ENCODE measurements at places on chromosomes 6 and 20.

GRCh38 chr6:142241061-142241460, 60.7 kb upstream of the ADGRG6 start:
- no peak for DNase-seq

DNA sequence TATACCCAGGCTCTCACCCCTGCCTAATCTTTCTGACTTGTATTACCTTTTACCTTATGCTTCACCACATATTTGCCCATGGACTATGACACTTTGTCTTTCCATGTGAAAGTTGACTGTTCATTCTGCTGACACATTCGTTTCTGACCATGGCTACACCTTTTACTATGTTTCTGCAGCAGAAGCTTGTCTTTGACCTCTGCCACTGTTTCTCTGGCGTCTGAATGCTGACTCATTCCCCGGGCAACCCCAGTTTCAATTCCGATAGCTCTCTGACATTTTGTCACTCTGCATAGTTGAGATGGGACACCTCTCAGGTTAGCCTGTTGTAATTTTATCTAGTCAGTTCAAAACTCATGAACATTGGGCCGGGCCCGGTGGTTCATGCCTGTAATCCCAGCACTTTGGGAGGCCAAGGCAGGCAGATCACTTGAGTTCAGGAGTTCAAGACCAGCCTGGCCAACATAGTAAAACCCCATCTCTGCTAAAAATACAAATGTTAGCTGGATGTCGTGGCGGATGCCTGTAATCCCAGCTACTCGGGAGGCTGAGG, 50.7 kb downstream of the SLC26A8 start:
- DNase-seq, result no peak

GRCh38 chr6:135008072-135008940, 46.3 kb downstream of the HBS1L start:
- DNase-seq, result no peak

GRCh38 chr20:52076164-52076563, 115.4 kb downstream of the ZFP64 start:
- no peak for DNase-seq

DNA sequence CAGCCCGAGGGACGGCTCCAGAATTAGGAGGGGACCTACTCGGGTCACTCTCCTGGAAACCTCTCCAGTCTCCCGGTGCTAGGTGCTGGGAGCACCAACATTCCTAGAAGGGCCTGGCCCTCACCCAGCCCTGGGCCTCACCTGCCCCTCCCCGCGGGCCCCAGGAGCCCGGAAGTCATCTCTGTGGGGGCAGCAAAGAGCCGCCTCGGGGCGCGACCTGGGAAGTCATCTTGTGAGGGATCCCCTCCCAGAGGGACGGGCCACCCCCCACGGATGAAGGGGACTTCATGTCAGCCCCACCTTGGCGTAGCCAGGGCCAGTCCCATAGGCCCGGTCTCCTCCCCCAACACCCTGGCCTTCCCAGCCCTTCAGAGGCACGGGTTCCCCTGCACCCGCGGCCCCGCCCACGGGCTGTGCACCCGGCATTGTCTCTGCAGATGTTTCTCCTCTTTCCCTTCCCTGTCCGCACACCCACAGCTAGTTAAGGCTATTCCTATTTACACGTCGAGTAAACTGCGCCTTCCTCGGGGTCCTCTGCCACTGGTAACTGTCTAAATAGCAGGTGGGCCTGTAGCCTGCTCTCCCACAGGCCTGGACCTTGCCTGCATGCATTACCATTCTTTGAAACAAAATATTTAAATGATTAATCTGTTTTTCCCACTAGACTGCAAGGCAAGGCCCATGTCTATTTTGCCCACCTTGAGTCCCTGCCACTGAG, 896 bp upstream of the RNASET2 start:
- no peak for DNase-seq

GRCh38 chr20:15065794-15066193, 728.4 kb upstream of the FLRT3 start:
- no peak for DNase-seq

DNA sequence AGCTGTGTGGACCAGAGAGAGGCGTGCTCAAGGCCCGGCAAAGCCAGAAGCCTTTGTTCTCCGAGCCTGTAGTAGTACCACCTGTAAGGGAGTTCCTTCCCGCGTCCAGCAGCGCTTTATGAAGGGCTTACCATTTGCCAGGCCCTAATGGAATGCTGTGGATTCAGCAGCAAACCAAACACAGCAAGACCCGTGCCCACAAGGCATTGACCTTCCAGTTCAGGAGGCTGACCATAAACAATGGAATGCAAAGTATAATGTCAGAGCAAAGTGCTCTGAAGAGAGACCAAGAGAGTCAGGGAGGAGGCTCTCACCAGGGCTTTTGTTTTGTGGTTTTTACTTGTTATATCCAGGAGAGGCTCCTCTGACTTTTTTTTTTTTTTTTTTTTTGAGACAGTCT, 209.8 kb downstream of the ZMYND8 start:
- no peak for DNase-seq

- no peak for DNase-seq
Observed at GRCh38 chr6:87701344-87701675, 723 bp downstream of the AKIRIN2 start.

GRCh38 chr6:80623066-80623815, 516.8 kb downstream of the BCKDHB start:
- no peak for DNase-seq

GRCh38 chr6:14040042-14040441, 77.5 kb upstream of the CD83 start:
- no peak for DNase-seq

GRCh38 chr6:37321516-37322415, 32.0 kb upstream of the RNF8 start:
- no peak for DNase-seq

- DNase-seq, result no peak
Observed at GRCh38 chr20:57600320-57601210, 19.7 kb downstream of the ZBP1 start.

- no peak for DNase-seq
Observed at GRCh38 chr6:26065952-26066380, 21.3 kb upstream of the HFE start.

DNA sequence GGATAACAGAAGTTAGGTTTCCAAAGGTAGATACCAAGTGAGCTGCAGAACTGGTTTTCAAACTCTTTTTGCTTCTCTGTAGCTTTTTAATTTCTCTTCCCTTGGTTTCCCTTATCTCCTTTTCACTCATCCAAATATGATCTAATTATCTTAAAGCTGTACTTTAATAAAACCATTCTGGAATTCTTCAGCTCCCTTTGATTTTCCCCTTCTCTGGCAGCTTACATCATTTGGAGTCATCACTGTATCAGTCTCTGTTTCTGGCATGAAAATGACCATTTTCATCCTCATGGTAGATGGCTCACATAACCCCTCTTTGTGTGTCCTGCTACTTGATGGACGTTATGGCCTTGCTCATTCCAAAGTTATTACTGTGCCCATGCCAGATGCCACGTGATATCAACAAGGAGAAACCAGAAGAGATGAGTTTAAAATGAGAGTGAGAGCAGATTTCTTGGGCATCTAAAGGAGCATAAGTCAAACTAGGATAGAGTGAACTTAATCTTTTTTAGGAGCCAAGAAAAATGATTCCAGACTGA, 620.2 kb downstream of the QKI start:
- no peak for DNase-seq

- no peak for DNase-seq
Observed at GRCh38 chr20:38883981-38884733, 42.1 kb upstream of the FAM83D start.

GRCh38 chr6:46338131-46338530, 153.1 kb downstream of the RCAN2 start:
- DNase-seq, result no peak

DNA sequence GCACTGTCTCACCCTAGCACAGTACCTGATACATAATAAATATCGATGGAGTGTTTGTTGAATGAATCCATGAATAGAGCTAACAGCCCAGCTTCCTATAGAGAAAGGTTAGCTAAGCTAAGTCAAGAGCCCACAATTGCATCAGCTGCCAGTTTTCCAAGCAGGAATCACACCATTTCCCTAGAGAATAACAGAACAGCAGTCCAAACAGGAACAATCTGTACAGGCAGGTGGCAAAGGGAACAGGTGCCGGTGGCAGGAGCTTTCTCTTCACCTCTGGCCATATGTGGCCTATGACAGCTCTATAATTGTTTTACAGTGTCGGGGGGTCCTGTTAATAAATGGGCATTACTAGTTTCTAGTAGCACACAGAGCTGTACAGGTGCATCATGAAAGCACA, 38.8 kb downstream of the ISM1 start:
- DNase-seq, result no peak

- DNase-seq, result peak; percentile 69
Observed at GRCh38 chr6:11164717-11165646, 53.5 kb upstream of the ERVFRD-1 start.

DNA sequence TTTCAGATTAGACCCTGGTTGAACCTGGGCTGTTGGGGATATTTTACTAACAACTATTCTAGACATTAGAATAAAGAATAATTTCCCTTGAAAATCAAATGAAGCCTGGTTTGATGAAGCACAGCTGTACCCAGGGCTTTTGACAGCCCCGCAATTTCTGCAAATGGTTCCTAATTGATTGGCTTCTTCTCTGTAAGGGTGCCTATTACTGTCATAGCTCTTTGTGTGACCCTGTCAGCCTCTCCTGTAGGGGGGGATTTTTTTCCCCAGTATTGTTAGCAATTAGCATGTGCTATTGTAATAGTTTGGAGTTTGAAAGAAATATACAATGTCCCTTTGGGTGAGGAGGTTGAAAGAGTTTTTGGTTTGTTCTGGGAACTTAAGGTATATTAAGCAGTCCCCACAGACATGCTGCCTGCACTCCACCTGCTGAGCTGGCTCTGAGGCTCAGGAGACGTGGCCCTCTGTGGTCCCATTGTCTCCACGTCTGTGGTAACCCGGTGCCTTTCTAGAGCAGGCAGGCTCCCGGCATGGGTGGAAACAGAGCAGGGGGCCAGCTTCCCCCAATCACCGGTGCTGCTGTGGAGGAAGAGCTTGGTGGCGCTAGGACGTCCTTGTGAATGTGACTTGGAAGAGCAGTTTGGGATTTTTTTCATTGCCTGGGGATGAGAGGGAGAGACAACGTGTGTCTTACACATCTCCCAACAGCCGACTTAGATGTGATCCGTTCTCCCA, 47.3 kb upstream of the CLDN20 start:
- DNase-seq, result no peak

DNA sequence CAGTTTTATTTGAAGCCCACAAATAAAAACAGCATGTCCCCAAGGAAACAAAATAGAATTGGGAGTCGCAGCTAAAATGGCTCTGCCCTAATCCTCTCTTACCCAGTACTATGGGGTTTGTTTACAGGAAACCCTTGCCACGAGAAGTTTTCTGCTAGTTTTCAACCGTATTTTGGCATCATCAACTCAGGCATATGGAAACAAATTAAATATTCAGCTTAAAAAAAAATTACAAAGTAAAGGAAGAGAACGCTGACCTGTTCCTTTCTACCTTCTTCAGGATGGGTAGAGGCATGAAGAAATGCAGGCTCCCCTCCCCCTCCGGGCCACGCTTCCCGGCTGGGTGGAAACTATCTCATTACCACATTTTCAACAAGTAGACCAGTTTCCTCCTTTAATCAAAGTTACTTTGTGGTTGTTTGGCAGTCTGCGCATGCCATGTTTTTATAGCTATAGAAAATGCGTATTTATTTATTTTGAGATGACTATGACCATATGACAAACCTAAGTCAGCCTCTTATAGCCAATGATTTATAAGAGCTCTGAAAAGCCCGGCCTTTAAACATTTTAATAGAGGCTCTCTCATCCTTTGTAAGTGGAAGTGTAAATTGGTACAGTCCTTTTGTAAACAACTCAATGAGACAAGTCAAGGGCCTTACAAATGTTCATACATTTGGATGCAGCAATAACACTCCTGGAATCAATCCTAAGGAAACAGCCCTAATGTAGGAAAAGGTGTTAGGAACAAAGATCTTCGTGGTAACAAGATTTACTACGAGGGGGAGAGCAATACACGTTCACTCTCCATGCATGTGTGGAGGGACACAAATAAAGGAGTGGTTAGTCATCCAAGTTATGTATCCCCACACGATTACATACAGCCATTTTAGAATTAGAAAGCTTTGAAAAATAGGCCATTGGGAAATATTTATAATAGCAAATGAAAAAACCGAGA, 16.1 kb upstream of the ZNF217 start:
- DNase-seq, result peak; percentile 83

- no peak for DNase-seq
Observed at GRCh38 chr6:147285087-147285855, 81.1 kb downstream of the STXBP5 start.

- DNase-seq, result no peak
Observed at GRCh38 chr6:31300797-31301196, 28.9 kb upstream of the HLA-C start.

DNA sequence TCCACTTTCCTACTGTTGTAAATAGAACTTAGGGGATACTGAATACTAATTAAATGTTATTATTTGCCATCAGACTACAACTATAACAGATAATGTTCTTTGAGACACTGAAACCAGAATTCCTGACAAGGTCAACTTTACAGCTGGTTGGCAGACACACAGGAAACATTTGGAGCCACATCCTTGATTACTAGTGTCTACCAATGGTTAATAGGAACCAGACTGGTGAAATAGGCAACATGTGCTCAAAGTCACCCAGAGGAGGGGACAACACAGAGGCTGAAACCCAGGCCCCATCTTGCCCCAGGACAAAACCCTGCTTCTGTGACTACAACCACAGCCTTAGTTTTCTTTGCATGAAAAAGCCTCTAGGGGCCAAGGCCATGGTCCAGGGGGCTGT, 47.8 kb upstream of the NT5E start:
- DNase-seq, result no peak

GRCh38 chr6:21587961-21588480, 5.5 kb upstream of the SOX4 start:
- DNase-seq, result no peak

DNA sequence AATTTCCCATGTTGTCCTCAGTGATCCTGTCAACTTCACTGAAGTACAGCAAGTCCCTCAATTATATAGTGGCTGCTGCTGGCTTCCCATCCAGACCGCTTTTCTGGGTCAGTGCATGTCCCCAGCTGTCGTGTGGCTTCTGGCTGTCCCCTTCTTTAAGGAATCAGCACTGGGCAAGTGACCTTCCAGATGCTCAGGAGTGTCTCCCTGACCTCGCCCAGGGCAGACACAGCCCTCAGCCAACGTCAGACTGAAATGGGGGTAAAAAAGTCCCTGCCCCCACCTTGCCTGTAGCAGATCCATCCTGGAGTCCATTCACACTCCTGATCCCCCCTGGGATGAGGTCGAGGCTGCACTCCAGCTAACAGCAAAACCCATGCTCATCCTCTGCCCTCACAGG, 23.7 kb downstream of the OVOL2 start:
- DNase-seq, result no peak

DNA sequence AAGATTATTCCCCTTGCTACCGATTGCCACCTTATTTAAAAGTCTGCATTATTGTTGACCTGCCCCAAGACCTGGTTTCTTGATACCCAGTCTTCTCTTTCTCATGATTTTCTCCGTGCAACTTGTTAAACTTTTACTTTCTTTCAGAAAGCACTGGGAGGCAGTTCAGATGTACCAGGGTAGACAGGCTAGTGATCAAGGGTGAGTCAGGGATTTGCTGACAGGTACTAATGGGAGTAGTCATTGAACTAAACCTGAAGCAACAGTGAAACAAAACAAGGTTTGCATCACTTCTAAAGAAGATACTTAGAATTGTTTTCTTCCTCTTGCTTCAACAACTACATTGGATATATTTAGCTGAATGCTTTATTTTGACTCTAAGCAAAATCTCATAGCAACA, 124.4 kb downstream of the KCNQ5 start:
- no peak for DNase-seq

- no peak for DNase-seq
Observed at GRCh38 chr6:21559238-21559637, 34.3 kb upstream of the SOX4 start.

- no peak for DNase-seq
Observed at GRCh38 chr6:169177516-169178166, 76.0 kb downstream of the THBS2 start.

Data from vagina (tissue), 2 donors.